ENCODE measurements at places on chromosomes 1 and 21.

DNA sequence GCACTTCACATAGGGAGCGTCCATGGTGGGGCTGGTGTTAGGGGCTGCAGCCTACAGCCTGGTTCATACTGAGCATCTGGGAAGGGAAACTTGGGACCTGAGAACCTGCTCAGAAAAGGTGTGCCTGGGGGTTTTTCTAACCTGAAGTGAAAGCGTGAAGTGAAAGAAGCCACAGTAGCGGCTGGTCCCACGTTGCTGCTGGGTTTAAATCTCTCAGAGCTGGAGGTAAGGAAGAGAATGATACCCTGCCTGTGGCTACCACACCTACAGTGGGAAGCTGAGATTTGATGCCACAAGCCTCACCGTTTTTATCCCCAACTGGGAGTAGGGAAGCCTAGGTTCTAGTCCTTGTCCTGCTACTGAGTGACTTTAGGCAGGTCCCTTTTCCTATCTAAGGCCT, 21.0 kb upstream of the FUCA1 start:
- DNase-seq, result no peak

DNA sequence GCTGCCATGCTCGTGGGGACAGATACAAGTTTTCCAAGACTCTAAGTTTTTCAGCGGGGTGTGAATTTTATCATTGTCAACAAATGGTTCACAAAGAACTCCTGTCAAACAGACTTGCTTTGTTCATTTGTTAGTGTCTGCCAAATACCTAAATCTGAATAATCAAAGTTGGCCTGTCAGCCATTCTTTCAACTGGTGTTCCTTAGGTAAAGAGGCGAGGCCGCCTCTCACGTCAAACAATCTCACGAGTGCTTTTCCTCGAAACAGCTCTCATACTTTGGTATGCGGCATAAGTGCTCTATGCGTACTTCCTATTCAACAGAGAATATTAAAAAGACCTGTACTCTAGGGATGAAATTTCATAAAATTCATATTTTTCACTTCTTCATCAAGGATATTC, 51.4 kb upstream of the KANK4 start:
- DNase-seq, result no peak

DNA sequence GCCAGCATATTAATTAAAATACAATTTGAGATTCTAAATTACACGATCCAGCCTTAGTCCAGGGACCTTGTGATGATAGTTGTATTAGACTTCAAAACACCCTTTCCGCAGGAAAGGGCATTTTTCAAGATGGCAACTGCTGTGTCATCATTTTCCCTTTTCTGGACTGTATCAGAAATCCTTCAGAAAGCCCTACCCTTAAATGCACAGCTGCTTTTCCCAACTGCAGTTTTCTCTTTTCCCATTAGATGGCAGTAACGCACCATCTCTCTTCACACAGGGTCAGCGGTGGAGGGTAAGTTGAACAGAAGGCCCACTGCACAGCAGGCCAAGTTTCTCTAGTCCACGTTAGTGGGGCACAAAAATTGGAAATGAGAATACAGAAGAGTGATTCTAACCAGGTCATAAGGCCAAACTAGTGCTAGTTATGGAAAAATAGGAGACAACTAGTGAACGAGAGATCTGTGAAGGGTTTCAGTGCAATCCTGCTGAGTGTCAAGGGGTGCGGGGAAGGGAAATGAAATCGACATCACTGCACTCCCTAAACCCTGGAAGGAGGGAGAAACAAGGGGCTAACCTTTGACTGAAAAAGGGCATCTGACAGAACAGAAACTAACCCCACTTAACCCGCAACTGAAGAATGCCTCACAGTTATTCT, 22.1 kb upstream of the TDRD10 start:
- DNase-seq, result no peak

DNA sequence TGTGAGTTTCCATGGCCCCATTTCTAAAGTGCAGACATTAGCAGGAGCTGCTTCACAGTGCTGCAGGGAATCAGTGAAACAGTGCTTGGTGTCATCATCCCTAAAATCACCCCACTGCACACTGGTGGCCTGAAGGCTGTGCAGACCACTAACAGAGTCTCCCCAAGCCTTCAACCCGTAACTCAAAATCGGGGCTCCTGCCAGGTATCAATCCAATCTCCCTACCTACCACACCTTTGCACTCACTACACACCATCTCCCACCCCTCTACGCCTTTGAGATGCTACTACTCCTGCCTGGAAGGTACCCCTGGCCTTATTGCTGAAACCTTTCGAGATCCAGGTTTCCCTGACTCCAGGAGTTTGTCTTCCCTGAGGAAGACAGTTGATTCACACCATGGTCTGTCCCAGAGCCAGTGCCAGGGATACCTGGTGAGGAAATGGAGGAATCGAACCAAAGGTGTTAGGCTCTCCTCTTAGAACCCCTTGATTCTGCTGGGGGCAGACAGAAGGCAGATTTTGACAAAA, 25.5 kb downstream of the SLC2A1 start:
- no peak for DNase-seq

DNA sequence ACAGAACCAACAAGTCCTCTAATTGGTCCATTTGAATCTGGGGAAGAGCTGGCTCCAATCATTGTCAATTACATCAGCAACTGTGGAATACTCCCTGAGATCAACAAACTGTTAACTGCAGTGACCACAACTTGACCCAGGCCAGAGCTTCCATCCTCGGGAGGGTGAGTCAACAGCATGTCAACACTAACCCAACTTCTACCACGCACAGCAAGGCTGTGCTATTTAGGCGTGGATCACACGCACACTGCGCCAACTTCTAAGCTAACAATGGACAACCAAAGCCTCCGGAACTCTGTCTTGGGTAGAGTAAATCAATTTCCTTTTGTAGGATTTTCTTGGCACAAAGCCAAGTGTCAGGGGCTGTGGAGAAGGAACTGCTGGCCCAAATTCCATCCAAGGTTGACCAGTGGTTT, 30.4 kb downstream of the APP start:
- no peak for DNase-seq

DNA sequence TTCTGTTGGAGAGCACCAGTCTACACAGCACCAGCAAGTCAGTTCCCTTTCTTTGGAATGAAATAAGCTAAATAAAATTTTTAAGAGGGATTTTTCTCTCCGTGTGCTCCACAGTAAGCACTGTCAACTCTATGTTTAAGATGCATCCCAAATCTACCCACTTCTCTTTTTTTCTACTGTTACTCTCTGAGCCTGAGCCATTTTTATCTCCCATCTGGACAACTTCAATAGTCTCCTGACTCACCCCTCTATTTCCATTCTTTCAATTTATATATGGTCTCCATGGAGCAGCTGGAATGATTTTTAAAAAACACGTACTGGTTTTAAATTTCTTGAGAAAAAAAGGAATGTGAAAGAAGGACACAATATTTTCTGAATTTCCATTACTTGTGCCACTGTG, 24.7 kb upstream of the CCT8 start:
- no peak for DNase-seq

GRCh38 chr1:7681401-7681800, 89.7 kb upstream of the VAMP3 start:
- DNase-seq, result no peak

DNA sequence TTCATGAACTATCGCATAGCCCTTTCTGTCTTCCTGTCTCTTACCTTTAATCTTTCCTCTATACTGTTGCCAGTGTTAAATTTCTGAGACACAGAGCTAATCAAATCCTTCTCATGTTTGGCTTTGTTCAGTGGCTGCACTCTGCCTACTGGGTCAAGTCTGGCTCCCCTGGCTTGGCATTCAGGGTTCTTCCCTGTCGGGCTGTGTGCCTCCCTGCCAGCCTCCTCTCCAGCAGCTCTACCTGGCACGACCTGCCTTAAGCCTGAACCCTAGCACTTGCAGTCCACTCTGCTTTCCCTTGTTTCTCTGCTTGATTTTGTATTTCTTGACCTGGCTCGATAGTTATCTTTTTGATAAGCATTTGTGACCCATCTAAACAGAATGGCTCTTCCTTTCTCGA, 26.2 kb upstream of the GPR88 start:
- DNase-seq, result no peak

- DNase-seq, result no peak
Measured at GRCh38 chr1:221174330-221174993, 295.2 kb downstream of the HLX start.

DNA sequence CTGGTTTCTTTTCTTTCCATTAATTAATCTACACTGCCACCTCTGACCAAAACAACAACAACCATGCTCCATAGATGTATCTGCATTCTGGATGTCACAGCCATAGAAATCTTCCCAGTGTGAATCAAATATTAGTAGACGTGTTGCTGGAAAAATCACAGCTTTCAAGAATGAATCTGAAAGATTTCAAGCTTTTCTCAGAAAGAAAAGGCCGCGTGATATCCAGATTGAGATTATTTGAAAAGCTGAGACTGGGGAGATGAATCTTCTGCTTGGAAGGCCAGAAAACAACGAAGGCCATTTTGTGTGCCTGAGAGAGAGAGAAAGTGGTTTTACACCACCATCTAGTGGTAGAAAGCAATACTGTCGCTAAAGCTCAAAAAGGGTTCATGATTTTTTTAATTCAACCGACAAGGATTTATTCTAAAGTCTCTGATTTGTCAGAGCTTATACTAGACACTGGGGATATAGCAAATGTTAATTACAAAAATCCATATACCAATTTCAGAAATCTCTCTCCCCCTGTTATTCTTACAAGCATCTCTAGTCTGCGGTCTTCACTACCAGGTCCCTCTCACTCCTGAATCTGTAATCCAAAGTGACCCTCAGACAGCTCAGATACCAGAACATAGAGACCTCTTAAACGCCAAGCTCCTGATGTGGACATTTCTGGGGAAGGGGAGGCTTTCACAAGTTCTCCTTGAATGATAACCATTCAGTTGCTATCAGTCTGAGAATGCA, 87.5 kb upstream of the SGIP1 start:
- no peak for DNase-seq

Data from esophagus muscularis mucosa (tissue), 4 donors.